ENCODE measurements at places on chromosomes 2 and 18.

- DNase-seq = no peak
Observed at GRCh38 chr2:11319939-11320338, 24.5 kb downstream of the ROCK2 start.

DNA sequence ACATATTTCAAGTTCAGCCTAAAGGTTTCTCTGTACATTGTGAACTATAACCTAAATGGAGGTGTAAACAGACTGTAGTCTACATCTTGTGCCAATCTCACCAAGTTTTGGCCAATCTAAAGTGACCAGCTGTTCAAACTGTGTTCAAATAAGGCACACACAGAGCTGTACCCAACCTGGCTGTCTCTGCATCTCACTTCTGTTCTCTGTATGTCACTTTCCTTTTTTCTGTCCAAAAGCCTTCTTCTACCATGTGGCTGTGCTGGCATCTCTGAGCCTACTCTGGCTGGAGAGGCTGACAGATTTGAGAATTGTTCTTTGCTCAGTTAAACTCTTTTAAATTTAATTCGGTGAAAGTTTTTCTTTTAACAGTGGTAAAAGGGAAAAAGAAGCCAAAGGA, 817.9 kb downstream of the SOCS6 start:
- DNase-seq = no peak

DNA sequence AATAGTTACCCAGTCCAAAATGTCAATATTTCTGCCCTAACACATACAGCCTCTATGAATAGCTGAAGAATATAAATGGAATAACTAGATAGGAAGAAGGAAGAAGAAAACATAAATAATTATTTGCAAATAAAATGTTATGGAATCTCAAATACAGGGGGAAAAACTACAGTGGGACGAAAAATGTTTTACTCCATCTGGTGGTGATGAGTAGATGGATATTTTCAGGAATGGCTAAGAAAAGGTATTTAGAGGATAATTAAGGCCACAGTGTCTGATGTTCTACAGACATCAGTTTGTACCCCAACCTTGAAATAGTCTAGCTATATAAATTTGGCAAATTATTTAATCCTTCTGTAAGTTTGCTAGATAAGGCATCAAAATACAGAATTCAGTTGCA, 178.1 kb upstream of the FSHR start:
- no peak for DNase-seq

DNA sequence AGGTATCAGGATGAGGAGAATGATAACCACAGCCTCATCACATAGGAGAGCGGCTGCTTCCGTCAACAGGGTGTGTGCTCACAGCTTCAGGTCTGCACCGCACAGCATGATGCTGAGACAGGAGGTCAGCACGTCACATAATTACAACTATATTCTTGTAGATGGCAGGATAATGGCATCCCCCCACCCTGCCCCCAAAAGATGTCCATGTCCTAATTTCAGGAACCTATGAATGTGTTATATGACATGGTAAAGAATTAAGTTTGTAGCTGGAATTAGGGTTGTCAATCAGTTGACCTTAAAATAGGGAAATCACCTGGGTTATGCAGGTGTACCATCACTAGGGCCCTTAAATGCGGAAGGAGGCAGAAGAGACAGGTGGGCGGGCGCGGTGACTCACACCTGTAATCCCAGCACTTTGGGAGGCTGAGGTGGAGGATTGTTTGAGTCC, 73.9 kb downstream of the ARL4C start:
- DNase-seq = no peak

DNA sequence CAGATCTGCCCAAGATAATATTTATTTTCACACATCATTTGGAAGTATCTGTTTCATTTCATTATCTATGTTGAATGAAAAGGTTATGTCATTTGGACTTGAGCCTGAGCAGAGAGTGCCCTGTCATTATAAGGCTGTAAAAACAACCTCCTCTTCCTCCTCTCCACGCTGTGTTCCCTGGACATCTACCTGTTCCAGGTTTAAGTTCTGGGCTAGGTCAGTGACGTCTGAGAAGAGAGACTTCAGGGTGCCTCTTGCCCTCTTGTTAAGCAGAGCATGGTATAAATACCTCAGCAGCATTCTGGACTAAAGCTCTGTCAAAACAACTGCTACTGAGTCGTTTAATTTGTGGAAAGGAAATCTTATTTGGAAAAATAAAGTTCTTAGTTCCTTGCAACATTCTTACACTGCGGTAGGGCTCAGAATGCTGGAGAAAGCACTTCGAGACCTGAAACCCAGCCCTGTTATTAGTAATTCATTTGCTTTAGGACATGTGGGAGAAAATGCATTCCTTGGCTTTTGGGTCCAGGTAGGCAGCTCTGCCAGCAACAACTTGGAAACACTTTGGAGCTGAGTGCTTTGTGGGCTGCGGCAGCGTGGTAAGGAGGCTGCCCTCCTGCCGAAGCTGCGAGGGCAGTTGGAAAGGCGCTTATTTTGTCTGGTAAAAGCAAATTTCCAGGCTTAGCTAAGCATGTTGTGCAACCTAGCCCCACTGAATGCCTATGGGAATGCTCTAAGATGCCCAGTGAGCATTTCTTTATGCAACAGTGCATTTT, 91.8 kb upstream of the NEDD4L start:
- DNase-seq = no peak

DNA sequence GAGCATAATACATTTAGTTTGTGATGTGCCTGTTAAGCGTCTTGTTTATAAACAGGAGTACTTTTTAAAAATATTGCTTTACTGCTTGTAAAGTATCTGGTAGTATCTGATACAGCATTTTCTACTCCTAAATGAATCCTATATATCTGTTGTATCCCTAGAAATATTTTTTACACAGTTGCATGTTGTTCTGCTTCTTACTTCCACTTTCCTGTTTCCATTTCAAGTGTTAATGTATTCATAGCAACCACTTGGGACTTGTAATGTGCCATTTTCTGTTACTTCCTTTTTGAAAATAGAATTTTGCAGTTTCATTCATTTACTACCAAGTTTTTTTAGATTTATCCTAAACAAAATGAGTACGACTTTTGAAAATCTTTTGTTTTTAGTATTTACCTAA, 24.9 kb downstream of the CCNT2 start:
- DNase-seq = no peak

DNA sequence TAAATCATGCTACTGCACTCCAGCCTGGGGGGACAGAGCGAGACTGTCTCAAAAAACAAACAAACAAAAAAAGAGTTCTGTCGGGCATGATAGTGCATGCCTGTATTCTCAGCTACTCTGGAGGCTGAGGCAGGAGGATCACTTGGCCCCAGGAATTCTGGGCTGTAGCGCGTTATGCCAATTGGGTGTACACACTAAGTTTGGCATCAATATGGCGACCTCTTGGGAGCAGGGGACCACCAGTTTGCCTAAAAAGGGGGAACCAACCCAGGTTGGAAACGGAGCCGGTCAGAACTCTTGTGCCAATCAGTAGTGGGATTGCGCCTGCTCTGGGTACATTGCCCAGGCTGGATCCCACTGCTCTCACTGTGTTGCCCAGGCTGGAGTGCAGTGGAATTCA, 49.7 kb downstream of the SDC1 start:
- DNase-seq = no peak

DNA sequence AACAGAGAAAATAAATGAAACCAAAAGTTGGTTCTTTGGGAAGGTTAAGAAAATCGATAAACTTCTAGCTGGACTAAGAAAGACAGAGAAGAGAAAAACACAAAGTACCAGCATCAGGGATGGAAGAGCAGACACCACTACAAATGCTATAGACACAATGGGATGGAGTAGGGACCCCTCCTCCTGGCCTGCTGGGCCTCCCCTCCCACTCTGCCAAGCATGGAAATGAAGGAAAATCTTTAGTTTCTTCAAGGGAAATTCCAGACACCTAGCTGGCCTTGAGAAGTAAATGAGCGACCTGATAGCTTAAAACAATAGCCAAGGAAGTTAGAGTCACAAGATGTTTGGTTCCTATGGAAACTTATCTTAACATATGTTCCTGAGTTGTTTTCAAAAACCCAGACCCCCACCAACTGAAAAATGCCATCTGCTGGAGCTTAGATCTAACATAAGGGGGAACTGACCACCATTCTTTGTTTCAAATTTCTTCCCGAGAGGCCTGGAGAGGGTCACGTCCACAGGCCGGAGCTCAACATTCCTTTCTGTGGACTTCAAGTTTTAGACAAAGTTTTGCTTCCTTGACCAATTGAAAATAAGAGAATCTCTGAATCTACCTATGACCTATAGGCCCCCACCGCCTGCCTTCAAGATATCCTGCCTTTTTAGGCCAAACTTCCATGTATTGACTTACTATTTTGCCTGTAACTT, 101.9 kb downstream of the BIN1 start:
- DNase-seq = no peak

- DNase-seq = no peak
Observed at GRCh38 chr18:74942319-74942910, 266.5 kb downstream of the PTGR3 start.
